Stimulated activated CD8-positive, alpha-beta memory T cell treated with anti-CD3 and anti-CD28 coated beads, Interleukin-12 subunit alpha, Interleukin-12 subunit beta, amount 100 ng/mL, for 4 hours (primary cell): ENCODE measurements at places on chromosomes 5 and 9.

GRCh38 chr9:7790022-7790818 is 9.4 kb downstream of the DMAC1 start:
- DNase-seq = no peak

GRCh38 chr5:78547731-78548615 is 100.6 kb downstream of the LHFPL2 start:
- no peak for DNase-seq

GRCh38 chr9:135258461-135258860 is 171.0 kb downstream of the OLFM1 start:
- DNase-seq = no peak

DNA sequence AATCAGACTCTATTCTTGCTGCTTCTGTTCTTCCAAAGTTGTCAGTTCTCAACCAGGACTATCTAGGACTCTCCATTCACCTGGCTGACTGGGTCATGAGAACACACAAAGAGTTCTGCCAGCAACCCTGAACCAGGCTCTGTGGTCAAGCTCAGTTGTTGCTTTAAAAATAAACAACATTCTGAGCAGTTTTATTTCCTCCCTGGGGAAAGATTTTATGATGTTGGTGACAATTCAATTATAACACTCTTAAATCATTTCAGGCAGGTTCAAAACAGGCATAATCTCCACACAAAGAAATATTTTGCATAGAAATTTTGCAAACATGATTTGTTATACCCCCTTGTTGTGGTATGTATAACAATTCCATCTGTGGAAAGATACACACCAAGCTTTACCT is 36.0 kb downstream of the FTMT start:
- DNase-seq = no peak

GRCh38 chr9:21967169-21967568 is 27.0 kb downstream of the CDKN2A start:
- no peak for DNase-seq

- no peak for DNase-seq
Measured at GRCh38 chr5:61817472-61818326, 485.6 kb downstream of the ZSWIM6 start.

DNA sequence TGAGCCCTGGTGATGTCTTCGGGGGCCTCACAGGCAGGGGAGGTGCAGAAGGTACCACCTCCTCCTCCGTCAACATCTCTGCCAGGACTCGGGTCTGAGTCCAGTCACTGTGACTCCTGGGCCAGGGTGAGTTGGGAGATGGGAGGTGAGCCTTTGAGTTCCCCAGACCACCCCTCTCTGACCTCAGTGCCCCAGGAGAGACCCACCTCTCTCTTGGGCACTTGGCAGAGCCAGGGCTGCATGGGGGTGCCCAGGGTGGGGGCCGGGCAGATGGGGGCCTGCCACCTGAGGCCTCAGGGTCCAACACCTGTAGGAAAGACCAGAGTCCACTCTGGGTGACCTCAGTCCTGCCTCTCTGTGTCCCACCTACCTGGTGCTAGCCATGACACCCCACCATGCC is 6.8 kb downstream of the KIF12 start:
- DNase-seq = no peak

- no peak for DNase-seq
Measured at GRCh38 chr5:107604990-107605389, 65.7 kb downstream of the EFNA5 start.

DNA sequence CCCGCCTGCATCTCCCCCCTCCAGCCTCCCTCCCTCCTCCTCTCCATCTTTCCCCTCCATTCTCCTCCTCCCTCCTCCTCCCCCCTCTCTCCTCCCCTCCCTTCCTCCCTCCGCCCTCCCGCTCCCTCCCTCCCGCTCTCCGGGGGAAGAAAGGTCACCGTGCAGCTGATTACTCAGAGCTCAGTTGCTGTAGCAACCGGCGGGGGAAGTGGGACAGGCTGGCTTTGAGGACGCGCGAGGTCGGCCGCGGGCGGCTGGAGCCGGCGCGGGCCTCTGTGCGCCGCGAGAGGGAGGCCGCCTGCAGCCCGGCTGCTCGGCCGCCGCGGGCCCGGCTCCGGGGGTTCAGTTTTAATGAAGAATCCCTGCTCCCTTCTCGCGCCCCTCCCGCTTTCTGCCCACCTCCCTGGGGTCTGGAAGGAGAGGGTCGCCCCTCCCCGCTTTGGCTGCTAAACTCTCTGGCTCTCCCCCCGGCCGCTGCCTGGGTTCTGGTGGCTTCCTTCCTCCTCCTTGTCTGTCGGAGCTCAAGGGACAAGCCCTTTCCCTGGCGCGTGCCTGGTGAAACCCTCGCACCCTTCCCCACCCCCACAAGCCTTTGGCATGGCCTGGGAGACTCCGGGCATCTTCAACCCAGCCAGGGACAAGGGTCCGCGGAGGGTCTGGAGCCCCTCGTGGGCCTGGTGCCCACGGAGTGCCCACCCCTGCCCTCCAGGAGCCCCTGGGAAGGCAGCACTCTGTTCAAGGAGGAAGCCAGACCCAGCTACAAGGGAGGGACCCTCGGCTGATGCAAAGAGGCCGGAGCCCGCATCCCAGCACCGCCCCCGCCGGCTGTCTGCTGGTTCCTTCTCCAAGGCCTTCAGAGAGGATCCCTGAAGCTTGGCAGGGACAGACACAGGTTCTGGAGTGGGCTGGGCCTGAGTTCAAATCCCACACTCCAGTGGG is 160.3 kb downstream of the C9orf50 start:
- DNase-seq = peak; percentile 79

DNA sequence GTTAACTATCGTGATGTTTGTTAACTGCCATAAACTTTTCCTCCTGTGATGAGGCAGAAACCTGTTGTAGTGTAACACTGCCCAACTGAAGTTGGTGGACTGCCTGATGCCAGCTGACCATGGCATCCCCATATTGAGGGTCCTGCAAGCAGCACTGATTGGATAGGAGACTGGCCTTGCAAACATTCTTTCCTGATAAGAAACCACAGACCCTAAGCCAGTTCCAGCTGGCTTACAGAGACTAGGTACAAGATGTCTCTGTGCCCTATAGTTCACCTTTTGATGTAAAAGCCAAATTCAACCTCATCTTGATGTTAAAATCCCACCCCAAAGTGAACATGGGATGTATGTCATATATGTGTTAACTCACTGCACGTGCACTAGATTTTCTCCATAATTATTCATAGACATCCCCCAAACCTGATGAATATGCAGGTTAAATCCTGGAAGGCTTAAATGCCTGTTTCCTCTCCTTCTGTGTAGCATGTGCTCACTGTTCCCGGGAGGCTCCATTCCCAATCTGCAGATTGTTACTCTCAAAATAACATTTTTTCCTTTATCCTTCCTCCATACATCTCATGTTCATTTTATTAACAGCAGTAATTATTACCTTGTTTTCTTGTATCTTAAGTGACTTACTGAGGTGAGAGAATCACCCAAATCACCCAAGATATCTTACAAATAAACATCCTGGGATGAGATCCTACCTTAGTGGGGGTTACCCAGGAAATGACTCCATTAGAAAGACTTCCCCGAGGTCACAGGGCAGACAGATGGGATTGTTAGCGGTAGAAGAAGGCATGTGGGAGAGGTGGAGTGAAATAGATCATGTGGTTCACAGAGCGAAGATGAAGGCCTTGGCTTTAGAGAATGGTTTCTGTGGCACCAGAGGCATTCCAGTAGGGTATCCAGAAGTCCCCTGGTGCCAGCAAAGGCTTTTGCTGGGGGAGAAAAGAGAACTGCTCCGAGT is 566.7 kb downstream of the CCDC171 start:
- no peak for DNase-seq

GRCh38 chr9:30476826-30477225 is 1907.6 kb upstream of the ACO1 start:
- no peak for DNase-seq

DNA sequence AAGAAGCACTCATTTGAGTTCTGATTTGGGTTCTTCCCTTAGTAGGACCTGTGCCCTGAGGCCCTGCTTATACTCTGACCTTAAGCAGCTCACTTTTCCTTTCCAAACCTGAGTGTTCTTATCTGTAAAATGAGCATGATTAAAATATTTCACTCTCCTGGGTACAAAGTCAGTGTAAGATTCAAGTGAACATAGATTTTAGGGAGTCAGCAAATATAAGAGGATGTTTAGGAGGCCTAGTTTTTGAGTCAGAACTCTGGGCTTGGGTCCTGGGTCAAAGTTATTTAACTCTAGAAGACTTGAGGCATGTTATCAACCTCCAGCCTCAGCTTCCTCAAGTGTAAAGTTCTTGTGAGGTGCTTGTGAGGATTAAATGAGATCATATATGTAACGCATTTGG is 8.7 kb upstream of the SPARC start:
- DNase-seq = no peak
